ENCODE measurements at places on chromosomes 13 and 19.

GRCh38 chr19:33730858-33731607 lies 65.6 kb upstream of the KCTD15 start:
- DNase-seq: no peak

GRCh38 chr13:51276636-51277035 lies 54.4 kb downstream of the FAM124A start:
- no peak for DNase-seq

- no peak for DNase-seq
Measured at GRCh38 chr19:45419396-45419795, 4.3 kb downstream of the ERCC1 start.

GRCh38 chr19:56966225-56966696 lies 125.7 kb upstream of the PEG3 start:
- DNase-seq: no peak

DNA sequence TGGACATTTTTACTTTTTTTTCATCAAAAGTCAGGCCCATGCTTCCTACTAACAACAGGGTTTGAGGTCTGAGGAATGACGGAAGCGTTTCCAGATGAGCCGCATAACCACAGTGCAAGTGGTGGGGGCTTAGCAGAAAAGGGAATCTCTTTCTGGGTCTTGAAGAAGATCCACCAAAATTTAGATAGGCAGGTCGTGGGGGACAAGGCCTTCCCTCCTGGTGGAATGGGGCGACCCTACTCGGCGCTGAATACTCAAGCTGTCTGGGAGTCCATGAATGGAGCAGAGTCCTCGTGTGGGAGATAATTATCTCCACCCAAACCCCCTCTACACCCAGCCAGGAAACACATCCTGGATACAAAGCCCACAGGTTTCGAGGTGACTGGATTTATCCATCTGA lies 36.9 kb downstream of the CARS2 start:
- DNase-seq: no peak

DNA sequence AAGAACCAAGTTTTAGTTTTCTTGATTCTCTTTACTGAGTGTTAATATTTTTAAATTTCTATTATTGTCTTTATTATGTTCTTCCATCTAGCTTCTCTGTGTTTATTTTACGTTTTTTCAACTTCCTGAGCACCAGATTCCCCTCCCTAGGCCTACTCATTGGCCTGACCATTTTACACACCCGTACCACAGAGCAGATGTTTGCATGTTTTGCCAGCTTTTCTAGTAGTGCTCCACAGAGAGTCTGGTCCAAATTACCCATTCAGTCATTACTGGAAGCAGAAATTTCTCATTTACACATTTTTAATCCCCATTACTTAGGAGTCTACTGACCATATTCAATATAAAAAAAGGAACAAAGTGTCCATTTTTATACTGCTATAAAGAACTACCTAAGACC lies 66.9 kb downstream of the ING1 start:
- no peak for DNase-seq

GRCh38 chr13:78228211-78228610 lies 309.6 kb upstream of the EDNRB start:
- no peak for DNase-seq

GRCh38 chr19:7655581-7655980 lies 13.3 kb upstream of the RETN start:
- DNase-seq: no peak

GRCh38 chr13:59982631-59983382 lies 180.9 kb downstream of the DIAPH3 start:
- no peak for DNase-seq

- DNase-seq: no peak
Measured at GRCh38 chr19:48394331-48395169, 1.1 kb downstream of the GRIN2D start.

DNA sequence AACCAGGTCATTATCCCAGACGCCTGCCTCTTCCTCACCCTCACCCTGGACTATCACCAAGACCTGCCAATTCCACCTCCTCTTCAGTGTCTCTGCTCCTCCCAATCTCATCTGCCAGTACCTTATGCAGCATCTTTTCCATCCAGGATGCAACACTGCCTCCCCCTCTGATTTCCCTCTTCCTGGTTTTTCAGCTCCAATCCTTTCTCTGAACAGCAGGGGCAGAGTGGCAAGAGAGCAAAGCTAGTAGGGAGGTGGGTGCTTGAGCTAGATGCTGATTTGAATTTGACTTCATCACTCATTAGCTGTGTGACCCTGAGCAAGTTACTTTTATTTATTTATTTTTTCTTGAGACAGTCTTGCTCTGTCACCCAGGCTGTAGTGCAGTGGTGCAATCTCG lies 25.6 kb upstream of the CABP5 start:
- DNase-seq: no peak

GRCh38 chr13:31891472-31891871 lies 140.1 kb upstream of the FRY start:
- no peak for DNase-seq

GRCh38 chr13:90918536-90918935 lies 429.0 kb upstream of the MIR17HG start:
- DNase-seq: no peak

DNA sequence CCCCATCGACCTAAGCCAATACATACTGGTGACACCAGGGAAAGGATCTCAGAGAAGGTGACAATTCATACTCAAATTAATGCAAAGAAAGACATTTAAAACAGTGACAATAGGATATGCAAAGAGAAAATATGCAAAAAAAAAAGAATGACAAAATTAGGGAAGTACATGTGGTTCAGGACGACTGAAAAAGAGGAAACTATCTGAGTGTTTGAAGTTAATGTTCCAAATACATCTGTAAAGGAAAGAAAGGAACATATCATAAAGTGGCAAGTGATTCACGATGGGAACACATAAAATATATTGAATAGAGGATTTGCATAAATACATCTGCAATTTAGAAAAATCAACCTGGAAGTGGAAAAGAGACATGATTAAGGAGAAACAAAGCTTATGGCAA lies 441.4 kb downstream of the SLITRK5 start:
- no peak for DNase-seq

DNA sequence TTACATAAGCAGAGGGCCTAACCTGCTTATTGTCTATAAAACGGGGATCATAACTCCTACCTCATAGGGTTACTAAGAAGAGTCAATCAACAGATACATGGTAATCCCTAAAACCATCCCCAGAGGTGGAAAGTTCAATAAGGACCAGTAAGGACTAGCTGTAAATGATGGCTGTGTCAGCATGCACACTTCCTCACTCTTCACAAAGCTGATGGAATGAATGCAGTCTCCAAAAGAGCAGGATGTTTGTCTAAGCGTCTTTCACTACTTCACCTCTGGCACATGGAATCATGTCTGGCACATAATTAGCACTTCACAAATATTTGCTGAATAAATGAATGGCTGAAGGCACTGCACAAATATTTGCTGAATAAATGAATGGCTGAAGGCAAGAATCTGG lies 134.2 kb downstream of the MIPEP start:
- peak; percentile 67 for DNase-seq

GRCh38 chr19:11539495-11540365 lies 1.1 kb downstream of the CNN1 start:
- DNase-seq: no peak

DNA sequence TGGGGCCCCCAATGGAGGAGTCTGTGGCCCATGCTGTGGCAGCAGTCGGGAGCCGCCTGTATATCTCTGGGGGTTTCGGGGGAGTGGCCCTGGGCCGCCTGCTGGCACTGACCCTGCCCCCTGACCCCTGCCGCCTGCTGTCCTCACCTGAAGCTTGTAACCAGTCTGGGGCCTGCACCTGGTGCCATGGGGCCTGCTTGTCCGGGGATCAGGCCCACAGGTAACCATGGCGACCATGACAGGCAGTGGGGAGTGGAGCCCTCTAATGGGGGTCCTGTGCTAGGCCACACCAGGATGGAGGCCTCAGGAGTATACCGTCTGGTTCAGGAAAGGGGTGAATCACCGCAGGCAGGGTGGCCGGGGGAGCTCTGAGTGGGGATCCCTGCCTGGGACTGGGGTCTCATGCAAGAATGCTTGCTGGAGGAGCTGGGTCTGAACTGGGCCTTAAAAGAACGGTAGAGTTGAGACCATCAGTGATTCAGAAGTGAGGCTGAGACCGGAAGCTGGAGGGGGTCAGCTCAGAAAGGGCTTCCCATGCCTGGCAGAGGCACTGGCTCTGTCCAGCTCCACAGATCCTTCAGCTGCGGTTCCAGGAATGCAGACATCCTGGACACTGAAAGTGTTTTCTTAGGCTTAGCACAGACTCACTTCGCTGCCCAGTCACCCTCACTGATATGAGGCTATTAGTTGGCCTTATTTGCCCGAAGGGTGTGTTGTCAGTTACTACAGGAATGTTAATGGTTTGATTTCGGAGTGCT lies 29.1 kb downstream of the CNFN start:
- DNase-seq: no peak

DNA sequence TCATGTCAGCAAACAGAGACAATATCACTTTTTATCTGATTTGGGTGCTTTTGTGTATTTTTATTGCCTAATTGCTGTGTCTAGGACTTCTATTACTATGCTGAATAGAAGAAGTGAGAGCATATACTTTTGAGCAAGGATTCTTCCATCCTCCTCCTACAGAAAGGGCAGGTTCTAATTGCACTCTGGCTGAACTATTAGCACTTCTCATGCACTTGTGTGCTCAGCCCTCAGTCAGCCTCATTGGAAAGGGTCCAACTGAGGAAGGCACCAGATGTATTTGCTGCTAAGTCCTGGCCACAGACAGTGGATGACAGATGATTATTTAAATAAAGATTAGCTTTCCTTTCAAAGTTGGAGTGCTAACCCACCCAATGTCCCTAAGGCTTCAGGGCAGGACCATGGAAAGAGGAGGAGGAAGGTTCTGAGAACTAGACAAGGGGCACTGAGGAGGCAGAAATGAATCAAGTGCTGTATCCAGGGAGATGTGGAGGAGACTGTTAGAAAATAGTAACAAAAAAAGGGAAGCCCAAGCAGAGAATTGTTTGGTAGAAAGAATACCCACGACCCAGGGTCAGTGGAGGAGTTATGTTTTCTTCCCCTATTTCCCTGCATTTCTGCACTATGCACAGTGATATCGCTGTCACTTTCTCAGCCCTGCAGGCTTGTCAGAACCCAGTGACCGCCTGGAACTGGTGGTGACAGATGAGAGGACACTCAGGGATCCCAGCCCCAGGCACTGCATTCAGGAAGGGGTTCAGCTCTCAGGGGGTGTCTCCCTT lies 8.0 kb downstream of the LILRB4 start:
- no peak for DNase-seq

GRCh38 chr19:51329411-51329810 lies 12.5 kb downstream of the VSIG10L start:
- DNase-seq: no peak

DNA sequence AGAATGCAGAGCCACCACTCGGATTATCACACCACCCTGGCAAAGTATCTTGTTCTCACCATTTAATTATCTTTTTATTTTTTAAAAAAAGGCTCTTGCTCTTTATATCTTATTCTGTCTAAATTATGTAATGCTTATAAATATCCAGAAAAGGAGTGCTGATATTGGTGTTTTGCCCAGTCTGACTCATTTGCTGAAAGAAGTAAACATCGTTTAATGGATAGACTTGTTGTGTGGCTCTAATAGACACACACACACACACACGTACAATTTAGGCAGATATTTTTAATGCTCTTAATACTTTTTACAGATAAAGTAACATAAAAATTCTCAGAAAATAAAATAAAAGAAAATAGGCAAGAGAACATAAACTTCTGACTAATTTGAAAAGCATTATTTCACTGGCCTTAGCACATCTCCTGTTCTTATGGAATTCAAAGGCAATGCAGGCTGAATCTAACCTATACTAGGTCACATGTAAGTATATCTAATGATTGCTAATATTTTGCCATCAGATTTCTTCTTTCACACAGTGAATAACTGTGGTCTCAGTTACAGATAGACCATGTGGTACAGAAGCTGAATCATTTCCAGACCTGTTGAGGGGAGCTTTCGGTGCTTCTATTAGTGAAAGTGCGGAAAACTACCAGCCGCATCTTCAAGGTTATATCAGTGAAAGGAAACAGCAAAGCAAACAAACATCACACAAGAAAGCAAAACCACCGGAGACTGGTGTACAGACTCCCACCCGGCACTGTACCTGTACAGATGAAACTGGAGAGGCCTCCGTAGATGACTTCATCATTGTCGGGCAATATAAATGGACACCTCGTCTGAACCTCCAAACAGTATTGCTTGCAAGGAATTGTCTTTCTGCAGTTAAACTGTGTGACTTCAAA lies 642.1 kb upstream of the ARGLU1 start:
- no peak for DNase-seq

DNA sequence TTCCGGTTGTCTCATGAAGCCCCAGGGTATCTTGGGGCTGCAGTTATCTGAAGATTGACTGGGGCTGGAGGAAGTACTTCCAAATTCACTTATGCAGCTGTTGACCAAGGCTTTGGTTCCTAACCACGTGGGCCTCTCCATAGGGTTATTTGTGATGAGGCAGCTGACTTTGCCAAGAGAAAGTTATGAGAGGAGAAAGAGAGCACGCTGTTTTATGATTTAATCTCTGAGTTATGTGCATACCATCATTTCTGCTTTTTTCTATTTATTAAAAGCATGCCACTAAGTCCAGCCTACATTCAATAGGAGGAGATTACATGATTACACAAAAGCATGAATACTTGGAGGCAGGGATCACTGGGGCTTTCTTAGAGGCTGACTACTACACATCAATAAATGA lies 215.5 kb downstream of the NHLRC3 start:
- no peak for DNase-seq

DNA sequence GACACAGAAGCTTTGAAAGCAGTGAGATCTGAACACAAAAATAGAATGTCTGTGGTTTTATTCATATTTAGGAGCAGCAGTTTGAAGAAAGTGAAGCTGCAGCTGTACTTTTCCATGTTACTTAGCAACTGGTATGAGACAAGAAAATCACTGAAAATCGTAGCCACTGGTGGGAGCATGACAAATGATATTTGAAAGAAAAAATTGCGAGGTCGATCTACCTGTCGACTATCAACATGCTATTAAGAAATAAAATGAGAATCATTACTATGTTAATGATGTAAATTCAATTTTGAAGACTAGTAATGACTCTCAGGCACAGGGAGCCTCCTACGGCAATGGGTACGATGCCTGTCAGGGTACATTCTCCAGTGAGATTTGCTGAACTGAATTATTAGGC lies 436.4 kb downstream of the SLITRK5 start:
- no peak for DNase-seq

- no peak for DNase-seq
Measured at GRCh38 chr19:53981376-53981951, 10.0 kb upstream of the CACNG6 start.

GRCh38 chr19:29881386-29881785 lies 60.7 kb upstream of the URI1 start:
- no peak for DNase-seq

- DNase-seq: no peak
Measured at GRCh38 chr19:7480970-7481255, 7.9 kb downstream of the PEX11G start.

- no peak for DNase-seq
Measured at GRCh38 chr19:18102916-18103542, 5.5 kb downstream of the MAST3 start.

GRCh38 chr19:5059793-5060192 lies 90.9 kb downstream of the KDM4B start:
- no peak for DNase-seq
